ENCODE measurements at places on chromosomes 2 and 18.

- no peak overlapping the region for H3K27ac ChIP-seq
- H3K4me1 ChIP-seq, result no peaks in the 10 kb centered on the region
- peaks cover under 1% of the 10 kb centered on the region for H3K27me3 ChIP-seq
- H3K36me3 ChIP-seq, result no peaks in the 10 kb centered on the region
These were observed 86.5 kb downstream of the STK39 start for GRCh38 chr2:168160897-168161296.

DNA sequence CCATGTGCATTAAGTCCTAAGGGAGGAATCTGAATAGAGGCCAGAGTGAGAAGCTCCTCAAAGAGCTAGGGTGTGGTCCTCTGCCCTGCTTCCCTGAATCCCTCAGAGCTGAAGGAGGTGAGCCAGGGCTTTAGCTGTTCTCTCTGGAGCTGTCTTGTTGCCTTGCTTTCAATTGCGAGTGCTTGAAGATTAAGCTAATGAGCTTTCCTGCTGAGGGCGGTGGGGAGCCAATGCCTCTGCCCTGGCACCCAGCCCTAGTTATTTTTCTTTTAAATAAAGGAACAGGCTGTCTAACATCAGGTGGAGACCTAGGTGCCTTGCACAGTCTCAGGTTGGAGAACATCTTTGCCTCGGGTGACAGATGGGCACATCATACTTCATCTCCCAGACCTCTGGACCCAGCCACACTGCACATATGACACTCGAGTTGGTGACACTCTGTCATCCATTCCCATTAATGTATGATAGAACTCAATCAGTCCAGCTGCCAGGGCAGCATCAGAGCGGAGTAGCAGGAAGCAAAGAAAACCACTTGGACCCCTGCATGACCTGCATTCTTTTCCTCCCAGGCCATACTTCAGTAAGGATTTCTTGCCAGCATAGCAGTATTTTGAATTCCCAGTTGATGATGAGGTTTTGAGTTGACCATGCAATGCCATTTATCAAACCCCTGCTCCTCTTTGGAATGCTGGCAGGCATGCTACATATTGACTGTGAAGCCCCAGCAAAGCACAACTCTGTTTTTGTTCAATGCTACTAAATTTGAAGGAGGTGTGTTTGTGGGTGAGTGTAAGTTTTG lies 292.7 kb downstream of the RNF144A start:
- no peaks in the 10 kb centered on the region for H3K27me3 ChIP-seq
- H3K4me3 ChIP-seq, result no peak overlapping the region
- no peaks in the 10 kb centered on the region for H3K36me3 ChIP-seq
- H3K4me1 ChIP-seq, result no peaks in the 10 kb centered on the region
- no peak overlapping the region for H3K27ac ChIP-seq

DNA sequence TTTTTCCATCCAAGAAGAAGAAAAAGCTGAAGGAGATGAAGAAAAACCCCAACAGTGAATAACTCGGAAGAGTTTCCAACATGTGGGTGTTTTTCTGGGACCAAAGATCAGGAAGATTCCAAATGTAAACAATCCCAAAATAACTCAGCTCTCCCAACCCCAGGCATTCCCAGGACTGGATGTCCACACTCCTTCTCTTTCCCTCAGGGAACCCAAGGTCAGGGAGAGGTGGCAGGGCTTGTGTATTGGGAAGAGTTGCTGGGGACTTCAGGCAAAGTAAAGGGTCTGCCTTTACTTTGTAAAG lies 268.0 kb downstream of the DYSF start:
- DNase-seq, result no peak
- no peaks in the 10 kb centered on the region for H3K27me3 ChIP-seq
- no peak overlapping the region for H3K4me3 ChIP-seq
- no peaks in the 10 kb centered on the region for H3K4me1 ChIP-seq
- H3K36me3 ChIP-seq, result no peaks in the 10 kb centered on the region

DNA sequence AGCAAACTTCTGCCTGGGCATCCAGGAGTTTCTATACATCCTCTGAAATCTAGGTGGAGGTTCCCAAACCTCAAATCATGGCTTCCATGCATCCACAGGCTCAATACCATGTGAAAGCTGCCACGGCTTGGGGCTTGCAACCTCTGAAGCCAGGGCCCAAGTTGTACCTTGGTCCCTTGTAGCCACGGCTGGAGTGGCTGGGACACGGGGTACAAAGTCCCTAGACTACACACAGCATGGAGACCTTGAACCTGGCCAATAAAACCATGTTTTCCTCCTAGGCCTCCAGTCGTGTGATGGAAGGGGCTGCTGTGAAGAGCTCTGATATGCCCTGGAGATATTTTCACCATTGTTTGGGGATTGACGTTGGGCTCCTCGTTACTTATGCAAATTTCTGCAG lies 43.4 kb upstream of the GALNT13 start:
- no peak for DNase-seq
- H3K27ac ChIP-seq, result no peak overlapping the region
- no peaks in the 10 kb centered on the region for H3K27me3 ChIP-seq
- no peak overlapping the region for H3K4me3 ChIP-seq
- H3K4me1 ChIP-seq, result no peaks in the 10 kb centered on the region
- H3K36me3 ChIP-seq, result no peaks in the 10 kb centered on the region

GRCh38 chr18:31591628-31592027 lies at the start of gene TTR:
Gene TTR, plus strand, starts transcription at chr18:31591877. Its CDS starts 26 bp downstream, at chr18:31591903.
- DNase-seq, result no peak
- H3K4me1 ChIP-seq, result no peaks in the 10 kb centered on the region
- H3K27ac ChIP-seq, result no peak within 1 kb of the TSS
- no peak within 1 kb of the TSS for H3K4me3 ChIP-seq
- H3K27me3 ChIP-seq, result no peaks in the 10 kb centered on the region

DNA sequence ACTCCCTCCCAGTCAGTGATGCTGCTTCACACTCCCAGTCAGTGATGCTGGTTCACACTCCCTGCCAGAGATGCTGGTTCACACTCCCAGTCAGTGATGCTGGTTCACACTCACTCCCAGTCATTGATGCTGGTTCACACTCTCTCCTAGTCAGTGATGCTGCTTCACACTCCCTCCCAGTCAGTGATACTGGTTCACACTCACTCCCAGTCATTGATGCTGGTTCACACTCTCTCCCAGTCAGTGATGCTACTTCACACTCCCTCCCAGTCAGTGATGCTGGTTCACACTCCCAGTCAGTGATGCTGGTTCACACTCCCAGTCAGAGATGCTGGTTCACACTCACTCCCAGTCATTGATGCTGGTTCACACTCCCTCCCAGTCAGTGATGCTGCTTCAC lies 34.3 kb upstream of the KCNG2 start:
- H3K27me3 ChIP-seq, result no peaks in the 10 kb centered on the region
- H3K27ac ChIP-seq, result no peak overlapping the region
- DNase-seq, result no peak
- no peaks in the 10 kb centered on the region for H3K4me1 ChIP-seq
- H3K36me3 ChIP-seq, result no peaks in the 10 kb centered on the region
- H3K4me3 ChIP-seq, result no peak overlapping the region

DNA sequence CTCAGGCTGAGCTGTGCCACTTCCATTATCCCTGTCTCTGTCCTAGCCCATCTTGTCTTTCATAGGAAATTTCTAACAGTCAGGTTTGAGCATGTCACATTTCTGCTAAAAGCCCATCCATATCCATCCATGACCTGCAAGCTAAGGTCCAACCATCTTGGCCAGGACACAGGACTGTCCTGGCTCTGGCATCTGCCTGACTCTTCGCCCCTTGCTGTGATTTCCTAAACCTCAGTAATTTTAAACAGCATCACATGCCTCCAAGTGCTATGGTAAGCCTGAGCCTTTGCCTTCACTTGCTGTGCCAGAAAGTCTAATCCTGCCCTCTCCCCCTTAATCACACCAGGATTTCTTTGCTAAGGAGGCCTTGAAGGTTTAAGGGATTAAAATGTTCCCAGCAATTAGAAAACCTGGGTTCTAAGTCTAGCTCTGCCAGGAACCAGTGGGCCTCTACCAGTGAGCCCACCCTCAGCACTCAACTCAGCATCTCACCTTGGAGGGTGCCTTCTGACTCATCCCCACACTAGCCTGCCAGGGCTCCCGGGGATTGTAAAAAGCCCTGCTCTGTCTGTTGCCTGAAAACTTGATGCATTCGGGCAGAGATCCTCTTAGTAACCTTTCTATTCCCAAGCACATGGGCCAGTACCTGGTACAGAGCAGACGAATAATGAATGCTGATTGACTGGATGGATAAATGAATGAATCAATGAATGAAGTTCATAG lies 411.0 kb downstream of the LRATD1 start:
- no peak overlapping the region for H3K4me3 ChIP-seq
- no peak overlapping the region for H3K27ac ChIP-seq
- H3K36me3 ChIP-seq, result no peaks in the 10 kb centered on the region
- H3K27me3 ChIP-seq, result no peaks in the 10 kb centered on the region
- no peak for DNase-seq
- H3K4me1 ChIP-seq, result no peaks in the 10 kb centered on the region

GRCh38 chr2:187429989-187430388 lies 18.1 kb downstream of the CALCRL start:
- H3K4me3 ChIP-seq, result no peak overlapping the region
- no peak for DNase-seq
- H3K36me3 ChIP-seq, result no peaks in the 10 kb centered on the region
- H3K27me3 ChIP-seq, result no peaks in the 10 kb centered on the region
- H3K27ac ChIP-seq, result no peak overlapping the region

Data from GM12878 (cell line).